ENCODE measurements at places on chromosomes 11 and 22.

GRCh38 chr11:83957038-83957900, 671.1 kb upstream of the CCDC90B start:
- no peak for DNase-seq

DNA sequence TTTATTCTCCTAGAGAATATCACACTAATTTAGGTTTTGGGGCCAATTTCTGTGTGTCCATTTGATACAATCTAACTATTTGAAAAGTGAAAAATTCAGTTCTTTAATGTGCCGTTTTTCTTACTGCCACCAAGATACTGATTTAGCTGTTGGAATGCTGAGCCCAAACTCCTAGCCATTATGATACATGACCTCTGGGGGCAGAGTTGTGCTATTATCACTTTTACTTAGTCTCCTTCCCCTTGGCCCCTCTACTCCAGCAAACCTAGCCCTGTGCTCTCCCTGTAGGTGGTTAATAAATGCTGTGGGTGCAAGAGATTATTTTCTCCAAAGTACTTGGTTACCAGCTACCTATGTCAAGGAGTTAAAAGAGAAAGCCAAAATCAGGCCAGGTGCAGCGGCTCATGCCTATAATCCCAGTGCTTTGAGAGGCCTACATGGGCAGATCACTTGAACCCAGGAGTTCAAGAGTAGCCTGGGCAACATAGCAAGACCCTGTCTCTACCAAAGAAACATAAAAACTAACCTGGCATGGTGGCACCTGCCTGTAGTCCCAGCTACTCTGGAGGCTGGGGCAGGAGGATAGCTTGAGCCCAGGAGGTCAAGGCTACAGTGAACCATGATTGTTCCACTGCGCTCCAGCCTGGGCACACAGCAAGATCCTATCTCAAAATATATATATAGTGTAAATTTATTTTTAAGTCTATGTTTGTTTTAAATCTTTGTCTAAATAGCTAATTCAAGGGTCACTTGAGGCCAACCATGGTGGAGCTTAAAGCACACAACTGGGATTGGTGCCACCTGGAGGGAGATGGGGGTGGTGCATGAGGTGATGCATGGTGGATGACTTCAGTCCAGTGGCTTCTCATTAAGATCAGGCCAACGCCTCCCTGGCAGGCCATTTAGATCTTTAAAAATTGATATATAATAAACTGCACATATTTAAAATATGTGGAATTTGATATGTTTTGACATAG, 193.2 kb upstream of the PLET1 start:
- no peak for DNase-seq

DNA sequence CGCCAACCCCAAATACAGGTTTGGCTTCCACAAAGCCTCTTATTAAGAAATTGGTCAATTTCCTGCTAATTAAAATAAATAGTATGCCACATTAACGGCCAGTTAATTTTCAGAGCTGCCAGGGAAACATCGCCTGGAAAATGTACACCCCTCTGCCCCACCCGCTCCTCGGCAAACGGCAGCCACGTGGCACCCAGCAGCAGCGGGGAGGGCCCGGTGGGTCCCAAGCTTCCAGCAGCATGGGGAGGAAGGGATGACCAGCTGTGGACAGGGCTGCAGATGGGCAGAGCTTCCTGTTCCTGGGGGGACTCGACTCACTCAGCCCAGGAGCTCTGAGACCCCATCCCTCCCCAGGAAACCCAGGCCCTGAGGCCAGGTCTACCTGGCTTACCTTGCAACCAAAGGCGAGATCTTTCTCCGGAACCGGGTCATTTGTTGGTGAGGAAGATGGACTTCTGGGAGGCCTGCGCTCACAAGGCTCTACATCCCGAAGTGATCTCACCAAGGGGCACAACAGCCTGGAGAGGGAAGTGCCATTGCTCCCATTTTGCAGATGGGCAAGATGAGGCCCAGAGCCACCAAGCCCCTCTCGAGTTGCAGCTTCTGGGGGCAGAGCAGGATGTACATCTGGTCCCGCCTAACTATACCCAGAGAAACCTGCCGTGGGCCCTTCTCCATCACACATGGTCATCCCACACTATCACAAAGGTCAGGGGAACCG, 68.3 kb downstream of the IGLL1 start:
- DNase-seq, result no peak

DNA sequence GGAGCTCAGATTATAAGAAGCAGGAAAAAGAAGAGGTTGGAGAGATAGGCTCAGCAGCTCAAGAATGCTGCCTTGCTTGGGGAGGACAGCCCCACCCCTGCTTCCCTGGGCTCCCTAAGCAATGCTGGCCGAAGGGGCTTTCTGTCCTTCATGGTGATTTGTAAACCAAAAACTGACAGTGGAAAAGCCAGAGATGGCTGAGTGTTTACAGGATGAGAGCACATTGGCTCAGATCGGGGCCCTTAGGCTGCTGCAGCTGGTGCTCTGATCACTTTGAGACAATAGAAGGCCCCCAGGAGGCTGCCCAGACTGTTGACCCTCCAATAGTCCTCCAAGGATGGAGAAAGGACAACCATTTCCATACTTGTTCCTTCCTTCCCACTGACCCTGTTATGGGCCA, 28.8 kb upstream of the AMOTL1 start:
- peak; percentile 43 for DNase-seq

- no peak for DNase-seq
These were observed 16.5 kb downstream of the RDX start for GRCh38 chr11:110279881-110280280.

DNA sequence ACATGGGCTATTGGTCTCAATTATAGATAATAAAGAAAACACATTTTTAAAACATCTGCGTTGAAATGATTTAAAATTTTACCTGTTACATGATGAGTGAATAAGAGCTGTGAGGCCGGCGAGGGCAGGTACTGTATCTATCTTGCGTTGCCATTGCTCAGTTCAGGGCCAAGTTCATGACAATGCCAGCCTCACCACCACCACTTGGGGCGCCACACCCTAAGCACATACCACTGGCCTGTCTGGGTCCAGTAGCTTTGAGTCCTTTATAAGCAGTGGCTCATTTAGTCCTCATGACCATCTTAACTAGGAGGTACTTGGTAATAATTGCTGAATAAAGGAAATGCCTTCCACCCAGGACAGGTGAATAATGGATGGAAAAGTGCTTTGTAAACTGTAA, 14.5 kb upstream of the MB start:
- DNase-seq, result no peak

DNA sequence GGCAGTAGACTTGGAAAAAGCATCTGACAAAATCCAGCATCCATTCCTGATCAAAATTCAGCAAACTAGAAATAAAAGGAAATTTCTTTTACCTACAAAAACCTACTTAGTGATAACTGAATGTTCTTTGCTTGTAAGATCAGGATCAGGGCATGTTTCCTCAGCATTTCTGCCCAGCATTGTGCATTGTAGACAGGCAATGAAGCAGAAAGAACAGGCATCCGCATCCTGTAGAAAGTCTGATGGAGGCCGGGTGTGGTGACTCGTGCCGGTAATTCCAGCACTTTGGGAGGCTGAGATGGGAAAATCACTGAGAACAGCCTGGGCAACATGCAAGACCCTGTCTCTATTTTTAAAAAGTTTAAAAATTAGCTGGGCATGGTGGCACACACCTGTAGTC, 32.5 kb upstream of the PANX2 start:
- DNase-seq, result no peak

- peak; percentile 66 for DNase-seq
These were observed 34.2 kb downstream of the DNHD1 start for GRCh38 chr11:6531267-6531752.

- peak; percentile 40 for DNase-seq
These were observed 61.2 kb downstream of the CECR2 start for GRCh38 chr22:17430412-17430811.

GRCh38 chr22:22893077-22893805, 5.6 kb downstream of the IGLL5 start:
- no peak for DNase-seq

DNA sequence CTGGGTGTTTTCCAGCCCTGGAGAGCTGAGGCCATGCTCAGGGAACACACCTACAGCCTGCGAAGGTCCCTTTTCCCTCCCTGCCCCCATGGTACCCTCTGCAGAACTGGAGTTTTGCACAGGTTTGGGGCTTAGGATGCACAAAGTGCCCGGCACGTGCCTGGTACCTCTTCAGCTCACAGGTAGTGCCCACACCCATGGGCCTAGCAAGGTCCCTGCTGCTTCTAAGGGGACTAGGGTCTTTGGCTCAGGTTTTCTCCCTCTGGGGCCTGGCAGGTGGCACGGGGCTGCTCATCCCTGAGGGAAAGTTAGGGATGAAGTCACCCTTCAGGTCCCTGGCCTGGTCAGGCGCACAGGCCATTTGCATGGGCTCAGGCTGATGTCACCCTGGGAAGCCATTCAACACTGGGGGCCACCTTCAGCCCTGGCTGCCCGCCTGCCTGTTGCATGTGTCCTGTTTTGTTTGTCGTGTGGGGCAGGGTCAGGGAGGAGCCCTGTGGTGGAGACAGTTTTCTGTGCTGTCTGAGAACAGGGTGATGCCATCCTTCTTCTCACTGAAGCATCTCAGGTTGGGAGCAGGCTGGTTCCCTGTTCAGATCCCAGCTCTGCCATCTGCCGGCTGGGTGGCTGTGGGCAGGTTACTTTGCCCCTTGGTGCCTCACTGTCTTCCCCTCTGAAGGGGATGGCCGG, 68.3 kb upstream of the CRYBB3 start:
- DNase-seq, result no peak

DNA sequence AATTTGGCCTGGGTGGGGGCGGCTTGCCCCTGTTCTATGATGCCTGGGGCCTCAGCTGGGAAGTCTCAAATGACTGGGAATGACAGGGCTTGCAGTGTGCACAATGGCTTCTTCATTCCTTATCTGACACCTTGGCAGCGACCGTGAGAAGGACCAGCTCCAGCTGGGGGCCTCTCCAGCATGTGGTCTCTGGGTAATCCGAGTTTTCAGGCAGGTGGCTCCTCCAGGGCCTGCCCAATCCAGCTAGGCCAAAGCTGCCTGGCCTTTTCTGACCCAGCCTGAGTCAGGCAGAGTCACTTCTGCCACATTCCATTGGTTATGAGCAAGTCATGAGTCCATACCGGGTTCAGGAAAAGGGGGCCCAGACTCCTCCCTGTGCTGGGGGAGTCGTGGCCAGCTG, 646.0 kb downstream of the OPCML start:
- no peak for DNase-seq

DNA sequence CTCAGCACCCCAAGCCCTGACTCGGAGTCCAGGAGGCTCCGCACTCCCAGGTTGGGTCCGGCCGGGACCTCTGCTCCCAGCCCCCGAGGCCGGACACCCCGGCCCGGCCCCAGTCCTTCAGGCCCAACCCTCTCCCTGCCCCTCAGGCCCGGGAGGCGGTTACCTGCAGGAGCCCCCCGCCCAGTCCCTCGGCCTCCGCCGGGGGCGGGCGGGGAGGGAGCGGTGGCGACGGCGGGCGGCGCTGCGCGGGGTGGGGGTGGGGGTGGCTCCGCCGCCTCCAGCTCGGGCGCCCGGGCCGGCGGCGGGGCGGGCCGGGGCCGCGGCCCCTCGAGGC, 310 bp downstream of the TCF20 start:
- no peak for DNase-seq

DNA sequence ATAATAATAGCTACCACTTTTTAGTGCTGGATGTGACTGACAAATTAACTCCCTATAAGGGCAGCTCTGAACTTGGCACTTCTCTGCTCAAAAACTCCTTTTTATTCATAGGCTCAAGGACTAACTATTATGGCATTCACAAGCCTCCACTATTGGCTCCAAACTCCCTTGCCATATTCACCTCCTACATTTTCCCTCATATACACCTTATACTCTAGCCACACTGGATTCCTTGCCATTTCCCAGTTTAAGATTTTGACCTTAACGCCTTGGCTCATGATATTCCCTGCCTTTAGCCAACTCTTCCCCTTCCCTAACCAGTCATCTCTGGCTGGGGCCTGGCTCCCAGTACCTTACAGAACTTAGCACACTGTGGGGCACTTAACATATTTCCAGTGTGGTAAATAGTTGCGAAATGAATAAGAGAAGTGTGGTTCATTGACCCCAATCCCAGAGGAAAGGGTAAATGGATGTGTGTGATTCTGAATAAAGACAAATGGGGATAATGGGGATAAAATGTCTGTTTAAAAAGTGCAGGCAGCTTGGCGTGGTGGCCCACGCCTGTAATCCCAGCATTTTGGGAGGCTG, 40.0 kb upstream of the SORL1 start:
- DNase-seq, result no peak

DNA sequence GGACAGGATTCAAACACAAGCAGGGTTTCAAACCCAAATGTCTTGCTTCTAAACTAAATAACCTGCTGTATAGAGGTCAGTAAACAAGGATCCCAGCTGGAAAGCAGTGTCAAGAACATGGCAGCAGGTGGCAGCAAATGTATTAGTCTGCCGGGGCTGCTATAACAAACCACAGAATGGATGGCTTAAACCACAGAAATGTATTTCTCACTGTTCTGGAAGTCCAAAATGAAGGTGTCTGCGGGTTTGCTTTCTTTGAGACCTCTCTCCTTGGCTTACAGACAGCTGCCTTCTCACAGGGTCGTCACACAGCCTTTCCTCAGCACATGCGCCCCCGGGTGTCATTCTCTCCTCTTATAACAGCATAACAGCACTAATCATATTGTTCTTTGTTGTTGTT, 65.1 kb upstream of the LRRC55 start:
- DNase-seq, result peak; percentile 26

DNA sequence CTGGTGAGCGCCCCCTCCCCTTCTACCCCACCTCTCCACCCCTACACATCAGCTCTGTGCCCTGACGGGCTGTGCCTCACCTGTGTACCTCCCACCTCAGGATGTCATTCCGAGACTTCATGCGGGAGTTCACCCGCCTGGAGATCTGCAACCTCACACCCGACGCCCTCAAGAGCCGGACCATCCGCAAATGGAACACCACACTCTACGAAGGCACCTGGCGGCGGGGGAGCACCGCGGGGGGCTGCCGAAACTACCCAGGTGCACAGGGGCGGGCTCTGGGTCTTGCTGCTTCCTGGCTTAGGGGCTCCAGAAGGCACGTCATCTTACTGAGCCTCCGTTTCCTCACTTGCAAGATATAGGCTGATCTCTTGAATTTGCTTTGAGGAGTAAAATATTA, 6.8 kb downstream of the CAPN1 start:
- no peak for DNase-seq

- DNase-seq, result no peak
These were observed 5.0 kb downstream of the PRDX5 start for GRCh38 chr11:64322925-64323260.

- no peak for DNase-seq
These were observed 169.8 kb downstream of the NELL1 start for GRCh38 chr11:20839231-20839630.

DNA sequence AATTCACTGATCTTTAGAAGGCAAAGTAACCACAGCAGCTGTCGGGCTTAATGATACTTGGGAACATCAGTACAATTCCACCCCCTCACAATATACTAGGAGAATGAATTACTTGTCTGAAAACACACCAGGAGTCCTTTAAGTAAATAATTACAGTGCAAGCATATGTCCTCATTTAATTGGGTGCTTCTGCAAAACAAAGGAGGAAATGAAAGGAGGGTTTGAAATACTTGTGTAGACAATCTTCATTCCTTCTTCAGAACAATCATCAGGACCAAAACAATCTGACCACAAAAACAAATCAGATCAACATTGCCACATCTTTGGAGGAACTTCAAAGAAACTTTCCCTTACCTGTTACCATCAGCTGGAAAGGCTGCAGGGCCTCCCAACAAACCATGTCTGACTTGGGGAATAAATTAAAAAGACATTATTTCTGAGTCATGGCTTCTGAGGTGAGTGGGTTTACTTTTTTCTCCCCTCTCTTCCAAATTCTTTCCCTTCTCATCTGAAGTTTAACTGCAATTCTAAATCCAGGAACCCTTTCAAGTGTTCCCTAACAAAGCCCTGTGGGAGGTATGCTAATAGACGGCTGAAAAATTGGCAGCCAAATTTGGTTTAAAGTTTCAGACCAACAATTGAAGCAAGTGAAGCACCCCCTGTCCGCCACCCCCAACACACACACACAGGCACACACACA, 12.5 kb upstream of the CCDC117 start:
- no peak for DNase-seq
